ENCODE measurements at places on chromosomes 1 and 21.

DNA sequence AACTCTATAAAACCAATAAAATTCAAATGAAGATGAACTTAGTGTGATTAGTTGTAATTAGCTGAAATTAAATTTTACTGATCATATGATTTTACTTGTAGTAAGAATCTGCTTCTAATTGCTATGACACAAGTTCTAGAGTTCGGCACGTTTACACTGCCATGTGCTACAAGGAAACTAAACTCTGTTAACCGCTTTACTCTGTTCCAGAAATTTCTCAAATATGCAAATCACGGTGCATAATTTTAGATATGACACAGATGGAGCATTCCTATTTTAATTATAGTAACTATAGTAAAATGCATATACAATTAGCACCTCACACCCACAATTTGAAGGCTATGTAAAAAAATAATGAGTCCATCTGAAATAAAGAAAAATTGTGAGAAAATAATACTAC is 14.8 kb downstream of the HEATR1 start:
- DNase-seq: no peak

DNA sequence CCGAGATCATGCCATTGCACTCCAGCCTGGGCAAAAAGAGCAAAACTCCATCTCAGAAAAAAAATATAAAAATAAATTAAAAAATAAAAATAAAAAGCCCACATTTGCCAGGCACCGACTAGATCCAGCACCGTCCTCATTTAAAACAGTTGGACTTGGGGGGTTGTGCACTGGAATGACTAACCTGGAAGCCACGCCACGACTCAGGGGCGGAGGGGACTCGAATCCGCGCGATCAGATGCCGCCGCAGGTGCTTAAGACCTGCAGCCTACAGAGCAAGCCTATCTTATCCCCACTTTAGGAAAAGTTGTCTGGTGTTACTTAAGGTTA is 38.5 kb downstream of the ZBTB8OS start:
- DNase-seq: no peak

DNA sequence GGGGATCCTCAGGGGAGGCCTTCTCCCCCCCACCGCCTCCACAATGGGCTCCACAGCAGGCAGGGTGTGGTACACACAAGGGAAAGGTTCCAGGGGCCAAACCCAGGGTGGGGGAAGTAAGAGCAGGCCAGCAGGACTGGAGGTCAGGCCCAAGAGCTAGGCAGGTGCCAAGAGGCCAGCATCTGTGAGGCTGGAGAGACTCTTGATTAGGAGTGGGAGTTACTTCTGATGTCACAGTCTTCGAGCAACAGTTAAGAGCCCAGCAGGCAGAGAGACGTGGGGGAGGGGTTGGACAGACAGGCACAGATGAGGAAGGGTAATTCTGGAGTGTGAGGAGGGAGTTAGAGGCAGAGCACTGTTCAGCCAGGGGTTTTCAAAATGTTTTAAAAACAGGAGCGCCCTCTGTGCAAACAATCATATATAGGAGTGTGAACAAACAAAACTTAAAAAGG is 55.8 kb downstream of the SLC9A1 start:
- DNase-seq: no peak

DNA sequence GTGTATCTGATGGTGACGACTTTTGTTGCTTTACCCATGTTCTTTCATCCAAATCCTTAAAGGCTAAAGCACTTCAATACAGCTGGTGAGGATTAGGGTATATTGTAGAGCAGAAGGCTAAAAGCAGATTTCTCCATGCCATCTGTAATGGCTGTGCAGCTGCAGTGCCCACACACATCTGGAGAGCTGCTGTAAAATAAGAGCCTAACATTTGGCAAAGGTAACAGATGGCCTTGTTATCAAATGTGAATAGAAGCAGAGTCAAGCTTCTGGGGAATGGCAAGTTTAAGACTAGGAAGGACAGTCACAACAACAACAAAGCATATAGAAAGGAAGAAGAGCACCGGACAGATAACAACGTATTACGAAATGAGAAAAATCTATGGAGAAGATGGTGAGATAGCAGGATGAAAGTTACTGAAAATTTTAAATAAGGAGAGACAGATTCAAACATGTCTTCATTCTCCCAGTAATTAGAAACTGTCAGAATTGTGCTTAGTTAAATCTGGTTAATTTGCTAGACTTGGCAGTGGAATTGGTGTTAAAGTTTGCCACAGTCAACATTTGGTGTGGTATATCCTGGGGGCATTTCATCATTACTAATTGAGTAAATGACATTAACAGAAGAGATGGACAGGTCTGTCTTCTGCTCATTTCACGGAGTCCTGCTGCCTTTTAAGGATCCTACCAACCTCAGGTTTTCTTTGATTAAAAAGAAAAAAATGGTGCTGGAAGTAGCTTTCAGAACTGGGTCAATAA is 1093.2 kb downstream of the ADGRL2 start:
- no peak for DNase-seq

DNA sequence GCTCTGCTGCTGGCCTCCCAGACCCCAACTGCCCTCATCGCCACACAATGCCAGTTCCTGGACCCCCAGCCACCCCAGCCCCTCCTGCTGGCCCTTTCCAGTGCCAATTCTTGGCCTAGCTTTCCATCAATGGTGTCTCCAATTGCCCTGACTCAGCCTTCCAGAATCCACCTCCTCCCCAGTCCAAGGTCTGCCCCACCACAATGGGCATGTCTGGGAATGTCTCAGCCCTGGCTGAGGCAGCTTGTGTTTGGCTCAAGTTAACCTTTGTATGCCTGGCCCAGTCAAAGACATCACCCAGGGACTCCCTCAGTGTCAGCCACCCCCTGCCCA is 16.4 kb downstream of the ALDH4A1 start:
- DNase-seq: no peak

GRCh38 chr1:208531003-208531750 is 287.0 kb upstream of the PLXNA2 start:
- no peak for DNase-seq

DNA sequence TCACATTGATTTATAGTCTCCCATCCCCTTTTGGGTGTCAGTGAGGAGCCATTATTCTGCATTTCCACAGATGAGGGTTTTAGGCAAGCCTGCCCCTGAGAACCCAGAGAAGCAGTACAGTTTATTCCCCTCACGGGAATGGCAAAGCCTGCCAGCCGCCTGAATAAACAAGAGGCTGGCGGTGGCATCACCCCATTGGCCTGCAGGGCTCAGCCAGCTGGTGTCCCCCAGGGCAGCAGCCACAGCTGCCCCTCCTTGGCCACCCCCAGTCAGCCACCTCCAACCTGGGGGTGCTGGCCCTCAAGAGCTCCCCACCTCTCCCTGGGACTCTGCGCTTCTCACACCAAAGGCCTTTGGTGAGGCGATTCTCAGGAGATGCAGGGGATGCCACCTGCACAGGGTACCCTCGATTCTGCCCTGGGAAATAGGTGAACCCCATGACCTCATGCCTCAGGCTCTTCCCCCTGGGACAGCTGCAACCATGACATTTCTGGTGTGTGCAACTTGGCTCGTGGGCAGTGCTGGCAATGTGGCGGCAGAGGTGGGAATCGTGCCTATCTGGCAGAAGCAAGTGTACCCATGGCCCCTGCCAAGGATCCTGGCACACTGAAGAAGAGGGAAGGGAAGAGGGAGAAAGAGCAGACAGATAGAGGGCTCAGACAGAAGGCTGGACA is 14.0 kb downstream of the OLFML2B start:
- no peak for DNase-seq

GRCh38 chr1:244087611-244088010 is 36.5 kb downstream of the ZBTB18 start:
- no peak for DNase-seq

DNA sequence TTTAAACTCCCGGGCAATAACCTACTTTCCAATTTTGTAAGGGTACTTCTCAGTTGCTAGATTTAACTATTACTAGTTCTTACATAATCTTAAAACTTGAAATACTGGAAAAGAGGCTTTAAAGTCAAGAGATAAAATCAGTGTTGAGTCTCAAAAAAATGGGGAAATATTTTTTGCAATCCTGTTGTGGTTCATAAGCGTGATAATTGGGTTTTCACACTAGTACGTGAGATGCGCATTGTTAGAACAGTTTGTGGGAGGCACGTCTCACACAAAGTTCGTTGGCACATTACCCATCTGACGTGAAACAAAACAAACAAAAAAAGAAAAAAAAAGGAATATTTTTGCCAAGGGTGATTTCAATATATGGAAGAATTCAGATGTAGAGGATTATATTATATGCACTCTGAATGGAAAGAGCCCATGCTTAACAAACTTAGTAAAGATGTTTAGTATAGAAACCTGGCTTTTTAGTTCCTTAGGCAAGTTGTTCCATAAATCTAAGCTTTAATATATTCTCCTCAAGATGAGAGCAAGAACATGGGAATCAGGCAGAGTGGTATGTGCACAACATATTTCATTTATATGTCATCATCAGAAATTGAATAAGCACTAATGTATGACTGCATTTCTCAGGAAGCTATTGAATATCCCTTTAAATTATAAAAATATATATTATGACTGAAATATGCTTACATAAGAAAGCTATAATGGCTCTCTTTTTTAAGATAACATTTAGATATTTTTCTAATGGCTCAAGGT is 73.9 kb upstream of the TNFSF4 start:
- DNase-seq: no peak

GRCh38 chr1:193542690-193543089 is 356.3 kb upstream of the B3GALT2 start:
- no peak for DNase-seq

GRCh38 chr21:29320031-29320430 is 21.3 kb downstream of the BACH1 start:
- DNase-seq: no peak

DNA sequence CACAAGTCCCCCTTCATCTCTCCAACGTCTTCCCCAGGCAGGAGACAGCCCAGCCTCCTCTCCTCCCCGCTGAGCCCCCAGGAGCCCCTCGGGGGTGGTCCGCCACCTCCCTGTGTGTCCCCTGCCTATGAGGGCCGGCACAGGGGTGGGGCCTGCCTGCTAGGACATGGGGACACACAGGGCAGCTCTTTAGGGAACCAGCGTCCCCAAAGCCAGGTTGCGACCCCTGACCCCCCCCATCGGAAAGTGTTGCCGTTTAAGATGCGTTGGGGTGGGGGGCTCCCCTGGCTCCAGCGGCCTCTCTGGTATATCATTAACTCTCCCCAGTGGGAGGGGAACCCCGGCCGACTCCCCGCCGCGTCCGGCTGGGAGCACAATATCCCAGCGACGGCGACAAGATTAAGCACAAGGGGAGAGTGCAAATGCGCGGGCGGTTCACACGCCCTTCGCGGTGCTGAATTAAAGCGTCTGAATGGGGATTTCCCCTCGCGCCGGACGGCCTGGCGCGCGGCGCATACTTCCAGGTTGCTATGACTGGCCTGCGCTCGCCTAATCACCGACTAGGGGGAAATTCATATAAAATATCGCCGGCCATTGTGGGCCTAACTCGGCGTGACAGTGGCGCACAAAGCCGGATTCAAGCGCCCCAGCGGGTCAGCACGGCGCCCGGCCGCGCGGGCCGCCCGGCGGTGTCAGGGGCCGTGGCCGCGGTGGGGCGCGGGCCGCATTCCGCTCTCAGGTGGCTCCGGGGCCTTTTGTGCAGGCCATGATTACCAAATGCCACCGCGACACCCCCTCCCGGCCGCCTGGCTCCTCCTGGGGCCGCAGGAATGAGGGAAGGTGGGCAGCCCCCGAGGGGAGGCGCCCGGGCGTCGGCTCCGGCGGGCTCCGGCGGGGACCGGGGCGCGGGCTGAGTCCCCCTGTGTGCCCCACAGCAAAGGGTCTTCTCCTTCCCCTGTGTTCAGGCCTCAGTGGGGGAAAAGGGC is 30.9 kb downstream of the WNT3A start:
- DNase-seq: no peak

DNA sequence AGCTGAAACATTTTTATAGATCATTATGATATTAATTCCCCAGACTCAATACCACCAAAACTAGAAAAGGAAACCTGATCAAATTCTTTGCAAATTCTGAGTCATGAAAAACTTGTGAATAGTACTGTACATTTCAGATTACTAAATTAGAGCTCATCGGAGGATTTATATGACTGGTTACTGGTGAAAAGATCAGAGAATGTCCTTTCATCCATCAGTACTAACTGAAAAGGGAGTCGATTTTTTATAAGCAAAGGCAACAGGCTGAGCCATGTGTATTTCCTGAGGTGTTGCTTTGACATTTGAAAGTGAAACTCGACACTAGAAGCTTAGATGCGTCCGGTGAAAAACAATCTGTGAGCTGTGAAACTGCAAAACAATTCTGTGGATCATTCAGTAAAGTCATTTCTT is 155.7 kb downstream of the TNFSF18 start:
- DNase-seq: no peak

GRCh38 chr1:182229921-182230491 is 161.6 kb downstream of the GLUL start:
- no peak for DNase-seq

DNA sequence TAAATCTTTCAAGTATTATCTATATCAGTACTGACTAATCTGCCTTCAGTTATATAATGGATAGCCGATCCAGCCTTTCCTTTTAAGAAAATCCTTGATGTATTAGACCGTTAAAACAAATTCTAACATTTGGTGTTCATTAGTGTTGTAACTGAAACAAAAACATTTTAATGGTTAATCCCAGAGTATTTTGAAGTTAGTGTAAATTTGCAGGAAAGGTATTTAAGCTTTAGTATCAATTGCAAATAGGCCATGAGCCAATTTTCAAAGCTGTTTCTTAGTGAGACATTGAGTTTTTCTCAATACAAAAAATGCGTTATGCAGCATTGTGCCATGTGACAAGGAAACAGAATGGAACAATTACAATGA is 29.6 kb downstream of the DISP1 start:
- DNase-seq: no peak

- DNase-seq: no peak
Measured at GRCh38 chr1:198264282-198264681, 107.5 kb downstream of the NEK7 start.

DNA sequence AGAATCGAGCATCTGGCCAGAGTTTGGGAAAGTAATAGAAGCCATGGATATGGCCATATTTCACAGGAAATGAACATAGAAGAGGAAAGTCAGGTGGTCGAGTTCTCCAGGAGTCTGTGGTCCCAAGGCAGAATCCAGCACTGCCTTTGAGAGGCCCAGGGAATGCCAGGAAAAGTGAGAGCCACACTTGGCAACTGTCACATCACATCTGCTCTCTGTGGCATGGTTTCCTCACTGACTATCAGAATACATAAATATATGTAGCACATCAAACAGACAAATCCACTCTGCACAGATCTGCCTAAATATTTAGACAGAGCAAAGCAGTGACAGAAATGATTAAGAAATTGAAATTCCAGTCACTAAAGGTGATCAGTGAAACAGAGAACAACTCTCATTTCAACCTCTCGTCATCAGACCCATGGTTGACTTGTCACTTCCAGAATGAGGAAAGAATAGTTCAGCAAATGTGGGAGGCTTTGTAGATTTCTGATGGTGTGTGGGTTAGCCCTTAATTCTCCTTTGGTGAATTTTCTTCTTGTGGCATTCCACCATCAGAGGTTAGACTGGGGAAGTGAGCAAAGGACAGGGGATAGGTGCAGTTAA is 58.8 kb upstream of the MAN1A2 start:
- DNase-seq: no peak

Measured in T-helper 2 cell (primary cell).